ENCODE measurements at places on chromosomes 11 and 22.

DNA sequence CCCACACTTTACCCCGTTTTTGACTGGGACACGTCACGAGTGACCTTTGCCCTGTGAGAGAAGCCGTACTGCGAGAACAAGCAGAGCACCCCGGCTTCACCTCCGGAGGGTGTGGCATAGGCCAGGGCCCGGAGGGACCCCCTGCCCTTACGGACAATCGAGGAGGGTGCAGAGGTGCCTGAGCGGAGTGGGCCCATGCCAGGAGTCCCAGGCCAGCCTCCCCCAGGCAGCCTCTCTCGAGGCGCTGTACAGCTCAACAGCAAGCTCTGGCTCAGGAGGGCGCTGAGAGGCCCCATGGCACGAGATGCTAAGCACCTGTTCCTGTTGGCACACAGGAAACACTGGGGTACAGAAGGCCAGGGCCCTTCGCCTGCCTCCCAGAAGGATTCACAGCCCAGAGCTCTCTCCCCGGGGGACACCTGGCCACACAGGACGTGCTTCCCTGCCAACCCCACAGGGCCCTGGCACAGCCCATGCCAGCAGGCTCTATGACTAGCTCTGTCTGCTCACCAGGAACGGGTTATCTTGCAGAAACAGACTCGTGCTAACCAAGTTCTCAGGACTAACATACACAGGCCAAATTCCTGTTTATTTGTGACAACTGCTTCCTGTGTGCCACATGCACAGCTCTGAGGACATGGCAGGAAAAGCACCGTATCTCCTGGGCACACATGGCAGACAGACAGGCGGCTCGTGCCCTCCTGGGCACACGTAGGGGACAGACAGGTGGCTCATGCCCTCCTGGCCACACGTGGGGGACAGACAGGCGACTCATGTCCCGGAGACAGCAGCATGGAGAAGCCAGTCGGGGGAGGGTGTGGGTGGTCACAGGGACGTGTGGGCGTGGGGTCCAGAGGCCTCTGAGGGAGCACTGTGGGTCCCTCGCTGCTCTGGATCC lies 11.6 kb downstream of the TOLLIP start:
- DNase-seq = no peak

DNA sequence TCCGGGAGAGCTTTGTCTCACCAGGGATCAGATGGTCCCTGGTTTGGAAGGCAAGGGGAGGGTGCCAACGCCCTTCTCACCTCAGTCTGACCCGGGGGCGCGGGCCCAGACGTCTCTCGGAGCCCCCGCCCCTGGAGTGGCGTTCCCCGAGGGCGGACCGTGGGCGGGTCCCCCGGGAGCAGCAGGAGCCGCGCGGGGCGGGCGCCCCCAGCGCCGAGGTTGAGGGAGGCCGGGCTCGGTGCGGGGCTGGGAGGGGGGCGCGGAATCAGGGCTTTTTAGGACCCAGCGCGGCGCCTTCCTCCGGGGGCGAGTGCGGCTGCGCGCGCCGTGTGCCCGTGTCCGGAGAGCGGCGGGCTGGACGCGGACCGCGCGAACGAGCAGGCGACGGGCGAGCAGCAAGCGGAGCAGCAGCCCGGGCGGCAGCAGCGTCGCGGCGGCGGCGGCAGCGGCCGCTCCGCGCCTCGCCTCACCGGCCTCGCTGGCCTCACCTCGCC lies at the start of gene KCNC1:
Gene KCNC1, plus strand, starts transcription at position 364 of the 494 bp plus-strand sequence. CDS start 1,222 bp downstream, outside the sequence.
- DNase-seq = no peak

- DNase-seq = no peak
These were observed 9.4 kb downstream of the SIDT2 start for GRCh38 chr11:117187799-117188481.

- DNase-seq = no peak
These were observed 823.6 kb downstream of the TBC1D22A start for GRCh38 chr22:47586038-47586437.

DNA sequence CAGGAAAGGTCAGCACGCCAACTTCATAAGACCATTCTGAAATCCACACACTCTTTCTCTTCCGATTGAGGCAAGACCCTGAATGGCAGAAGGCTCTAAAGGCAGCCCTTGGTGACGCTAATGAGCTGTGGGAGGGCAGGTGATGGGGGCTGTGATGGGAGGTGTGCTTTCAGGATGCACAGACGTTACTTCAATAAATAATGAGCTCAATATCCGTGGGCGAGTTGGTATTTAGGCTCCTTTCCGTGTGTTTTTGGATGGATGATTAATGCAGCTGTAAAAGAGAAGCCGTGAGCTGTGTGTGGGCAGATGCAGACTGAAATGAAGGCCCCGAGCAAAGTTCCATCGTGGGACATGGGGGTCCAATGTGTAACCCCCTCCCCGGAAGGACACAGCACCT lies 130.6 kb upstream of the CSNK2A3 start:
- no peak for DNase-seq

DNA sequence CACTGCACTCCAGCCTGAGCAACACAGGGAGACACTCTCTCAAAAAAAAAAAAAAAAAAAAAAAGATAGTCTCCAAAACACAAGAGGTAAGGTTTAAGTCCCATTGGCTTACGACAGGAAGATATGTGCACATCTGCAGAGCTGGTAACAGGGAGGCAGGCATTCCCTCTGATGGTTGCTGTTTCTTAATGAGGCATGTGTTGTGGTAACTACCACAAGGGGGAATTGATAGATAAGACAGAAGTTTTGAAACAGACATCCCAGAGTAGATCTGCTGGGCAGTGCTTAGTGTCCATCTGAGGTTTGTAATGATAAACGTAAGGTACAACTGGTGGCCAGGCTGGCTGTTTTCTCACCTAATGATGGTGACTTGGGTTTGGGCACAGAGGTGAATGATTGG lies 4.7 kb downstream of the EIF1AD start:
- no peak for DNase-seq

DNA sequence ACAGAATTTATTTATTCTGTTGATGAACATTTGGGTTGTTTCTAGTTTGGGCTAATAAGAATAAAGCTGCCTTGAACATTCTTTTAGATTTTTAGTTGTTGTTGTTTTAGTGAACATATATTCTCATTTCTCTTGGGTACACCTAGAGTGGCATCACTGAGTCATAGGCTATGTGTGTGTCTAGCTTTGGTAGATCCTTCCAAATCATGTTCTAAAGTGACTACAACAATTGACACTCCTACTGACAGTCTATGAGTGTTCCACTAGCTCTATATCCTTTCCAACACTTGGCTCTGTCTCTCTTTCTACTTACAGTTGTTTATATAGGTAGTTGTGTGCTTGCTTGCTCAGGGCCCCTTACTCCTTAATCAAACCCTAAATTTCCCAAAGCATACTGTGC lies 346.0 kb upstream of the NCAM1 start:
- no peak for DNase-seq

DNA sequence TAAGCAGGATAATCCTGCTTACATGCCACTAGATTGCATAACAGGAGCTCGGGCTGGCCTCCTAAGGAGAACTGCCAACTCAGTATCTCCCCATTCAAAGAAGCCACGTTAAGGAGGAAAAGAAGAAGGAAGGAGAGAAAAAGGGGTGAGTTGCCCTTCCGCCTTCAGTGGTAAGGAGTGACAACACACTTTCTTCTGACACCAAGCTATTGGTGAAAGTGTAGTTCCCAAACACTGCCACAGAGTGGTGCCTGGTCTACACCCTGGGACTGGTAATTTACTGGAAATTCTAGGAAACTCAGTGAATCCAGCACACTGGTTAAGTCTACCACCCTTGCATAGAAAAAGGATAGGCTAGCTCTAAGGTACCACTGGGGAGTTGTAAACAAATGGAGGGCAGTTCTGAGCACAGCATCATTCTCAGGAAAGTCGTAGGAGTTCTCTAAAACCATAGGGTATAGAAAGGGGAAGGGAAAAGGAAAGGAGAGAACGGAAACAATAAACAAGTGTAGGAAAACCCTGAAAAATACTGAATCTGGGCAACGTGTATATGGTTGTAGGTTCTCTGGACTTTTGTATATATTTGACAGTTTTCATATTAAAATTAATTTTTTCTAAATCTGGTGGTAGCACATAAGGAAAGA lies 58.2 kb downstream of the RRAS2 start:
- peak; percentile 63 for DNase-seq

GRCh38 chr11:103532133-103532788 lies 423.0 kb downstream of the DYNC2H1 start:
- no peak for DNase-seq
